Daoy (cell line): ENCODE measurements at places on chromosomes 1 and 21.

DNA sequence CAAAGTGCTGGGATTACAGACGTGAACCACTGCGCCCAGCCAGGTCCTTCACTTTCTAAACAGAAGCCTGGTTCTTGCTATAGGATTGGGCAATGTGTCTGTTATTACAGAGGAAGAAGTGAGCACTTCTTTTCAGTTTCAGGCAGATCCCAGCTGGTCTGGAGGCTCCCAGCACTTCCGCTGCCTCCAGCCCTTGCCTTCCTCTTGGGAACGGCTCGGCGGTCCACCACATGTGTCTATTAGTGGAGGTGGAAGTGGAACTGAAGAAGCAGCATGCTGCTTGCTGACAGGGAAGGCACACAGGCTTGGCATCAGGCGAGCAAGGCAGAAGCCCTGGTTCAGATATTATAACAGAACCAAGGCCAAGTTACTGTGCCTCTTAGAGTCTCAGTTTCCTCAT, 17.0 kb downstream of the MKNK1 start:
- DNase-seq: no peak

- no peak for DNase-seq
Measured at GRCh38 chr1:61223140-61223539, 140.8 kb downstream of the NFIA start.

- DNase-seq: no peak
Measured at GRCh38 chr21:15870819-15871218, 141.0 kb downstream of the USP25 start.

GRCh38 chr1:50978852-50979781, 9.1 kb downstream of the CDKN2C start:
- DNase-seq: peak; percentile 49

- no peak for DNase-seq
Measured at GRCh38 chr1:246805135-246805716, 81.0 kb downstream of the SCCPDH start.

- peak; percentile 84 for DNase-seq
Measured at GRCh38 chr1:78092643-78093042, 46.9 kb downstream of the GIPC2 start.

- DNase-seq: no peak
Measured at GRCh38 chr1:223840254-223840653, 5.5 kb downstream of the TP53BP2 start.

GRCh38 chr1:246035060-246035541, 472.0 kb downstream of the SMYD3 start:
- DNase-seq: no peak

GRCh38 chr1:234135501-234135900, 231.0 kb downstream of the SLC35F3 start:
- DNase-seq: no peak

- no peak for DNase-seq
Measured at GRCh38 chr21:31932470-31932764, 59.6 kb downstream of the HUNK start.

DNA sequence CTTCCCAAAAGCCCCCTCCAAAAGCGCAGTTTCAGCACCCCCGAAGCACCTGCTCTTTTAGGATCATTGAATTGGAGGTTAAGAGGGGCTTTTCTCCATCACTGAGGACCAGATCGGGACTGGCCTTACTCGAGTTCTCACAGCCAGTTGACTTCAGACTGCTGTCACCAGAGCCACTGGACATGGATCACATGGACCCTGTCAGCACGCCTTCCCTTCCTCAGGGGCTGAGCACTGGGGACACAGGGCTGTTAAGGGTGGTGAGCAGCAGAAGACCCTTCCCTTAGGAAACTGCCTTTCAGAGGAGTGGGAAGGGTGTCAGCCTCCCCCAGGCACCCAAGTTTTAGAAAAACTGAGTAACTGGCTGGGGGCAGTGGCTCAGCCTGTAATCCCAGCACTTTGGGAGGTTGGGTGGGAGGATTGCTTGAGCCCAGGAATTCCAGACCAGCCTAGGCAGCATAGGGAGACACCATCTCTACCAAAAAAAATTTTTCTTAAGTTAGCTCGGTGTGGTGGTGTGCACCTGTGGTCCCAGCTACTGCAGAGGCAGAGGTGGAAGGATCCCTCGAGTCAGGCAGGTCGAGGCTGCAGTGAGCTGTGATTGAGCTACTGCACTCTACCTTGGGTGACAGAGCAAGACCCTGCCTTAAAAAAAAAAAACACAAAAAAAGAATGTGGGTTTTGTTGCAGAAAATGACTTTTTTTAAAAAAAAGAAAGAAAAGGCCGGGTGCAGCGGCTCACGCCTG, 584 bp upstream of the FGR start:
- no peak for DNase-seq

DNA sequence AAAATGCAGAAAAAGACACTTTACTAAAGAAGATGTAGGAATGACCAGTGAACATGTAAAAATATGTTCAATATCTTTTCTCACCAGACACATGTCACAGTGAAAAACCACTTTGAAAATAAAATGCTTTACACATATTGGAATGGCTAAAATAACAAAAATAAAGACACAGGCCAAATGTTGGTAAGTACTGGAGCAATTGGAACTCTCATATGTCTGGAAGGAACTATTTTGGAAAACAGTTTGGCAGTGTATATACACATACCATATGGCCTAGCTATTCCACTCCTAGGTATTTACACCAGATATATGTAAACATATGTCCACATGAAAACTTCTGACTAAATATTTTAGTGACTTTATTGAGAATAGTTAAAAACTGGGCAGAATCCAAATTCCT, 927.2 kb downstream of the BRINP3 start:
- DNase-seq: no peak

GRCh38 chr1:56578138-56578962, 1.0 kb downstream of the PLPP3 start:
- peak; percentile 77 for DNase-seq
